Activated CD8-positive, alpha-beta memory T cell treated with anti-CD3 and anti-CD28 coated beads for 1 hour (primary cell): ENCODE measurements at places on chromosomes 12 and 14.

GRCh38 chr12:132593938-132594358 lies 16.4 kb downstream of the LRCOL1 start:
- DNase-seq = no peak

DNA sequence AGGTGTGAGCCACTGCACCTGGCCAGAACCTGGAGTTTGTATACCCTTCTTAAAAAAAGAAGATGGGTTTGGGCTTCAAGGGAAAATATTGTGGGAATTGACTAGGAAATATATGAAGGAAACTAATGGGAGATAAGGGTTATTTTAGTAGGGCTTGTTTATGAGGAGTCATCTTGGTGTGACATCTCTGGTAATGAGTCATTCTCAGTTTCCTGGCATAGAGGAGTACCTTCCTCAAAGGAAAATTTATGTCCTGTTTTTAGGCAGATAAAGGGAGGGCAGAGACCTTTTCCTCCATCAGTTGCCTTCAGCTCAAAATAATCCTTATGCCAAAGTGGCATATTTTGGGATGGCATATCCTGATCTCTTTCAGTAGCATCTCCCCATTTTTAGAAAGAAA lies 30.6 kb upstream of the NFKBIA start:
- no peak for DNase-seq

DNA sequence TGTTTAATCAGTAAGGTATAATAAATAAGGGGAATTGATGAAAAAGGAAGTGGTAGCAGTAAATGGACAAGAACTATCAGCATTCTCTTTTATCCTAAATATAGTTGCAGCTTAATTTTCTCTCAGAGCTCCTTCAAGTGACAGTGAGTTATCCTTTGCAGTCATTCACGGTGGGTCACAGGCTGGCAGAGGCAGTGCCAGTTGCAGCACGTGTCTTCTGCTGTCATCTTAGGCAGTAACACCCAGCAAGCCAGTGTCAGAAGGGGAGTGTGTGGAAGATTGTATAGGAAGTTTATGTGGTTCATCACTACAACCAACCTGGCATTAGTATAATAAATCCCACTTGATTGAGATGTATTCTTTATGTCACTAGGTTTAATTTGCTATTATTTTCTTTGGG lies 170.0 kb downstream of the CCDC91 start:
- no peak for DNase-seq

DNA sequence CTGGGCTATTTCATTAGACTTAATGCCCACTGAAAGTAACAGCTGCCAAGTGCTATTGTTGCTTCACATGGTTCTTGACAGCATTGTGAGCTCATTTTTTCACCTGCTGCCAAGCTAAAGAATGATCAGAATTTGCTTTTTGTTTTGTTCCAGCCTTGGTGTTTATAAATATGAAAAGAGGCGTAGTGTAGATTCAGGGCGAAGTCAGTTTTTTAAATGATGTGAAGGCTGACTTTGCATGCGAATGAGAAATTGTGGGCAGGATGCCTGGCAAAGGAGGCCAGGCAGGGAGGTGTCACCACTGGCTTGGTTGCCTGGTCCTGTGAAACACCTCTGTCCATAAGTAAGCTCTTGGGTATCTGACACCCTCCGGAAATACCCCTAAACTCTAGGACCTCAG lies 93.3 kb upstream of the NAP1L1 start:
- DNase-seq = no peak
